Activated naive CD4-positive, alpha-beta T cell treated with anti-CD3 and anti-CD28 coated beads, Interleukin-2, amount 10 ng/mL, durations not matched to agents 5 hours and 36 hours (primary cell): ENCODE measurements at places on chromosomes 7 and 10. TPM values are rescaled to one million over a fixed set of nuclear protein-coding genes. Genes with fewer than 3 reads are reported as not detected.

Gene INMT
- 0.99 TPM for total RNA-seq

Gene EPHA1
- 13.4 TPM for total RNA-seq

Gene DDX21
- 77.1 TPM for total RNA-seq

Gene FAM25G
- not detected for total RNA-seq

Gene C10orf67
- total RNA-seq = 0.17 TPM

Gene ARHGEF5
- 13.4 TPM for total RNA-seq
